LoVo (cell line): ENCODE measurements at places on chromosomes 6 and 20.

GRCh38 chr6:37894585-37894984 lies 75.1 kb downstream of the ZFAND3 start:
- no peak for DNase-seq

- no peak for DNase-seq
These were observed 10.8 kb downstream of the TRIM26 start for GRCh38 chr6:30202366-30202765.

GRCh38 chr20:42376131-42376530 lies 758.0 kb upstream of the CHD6 start:
- no peak for DNase-seq

DNA sequence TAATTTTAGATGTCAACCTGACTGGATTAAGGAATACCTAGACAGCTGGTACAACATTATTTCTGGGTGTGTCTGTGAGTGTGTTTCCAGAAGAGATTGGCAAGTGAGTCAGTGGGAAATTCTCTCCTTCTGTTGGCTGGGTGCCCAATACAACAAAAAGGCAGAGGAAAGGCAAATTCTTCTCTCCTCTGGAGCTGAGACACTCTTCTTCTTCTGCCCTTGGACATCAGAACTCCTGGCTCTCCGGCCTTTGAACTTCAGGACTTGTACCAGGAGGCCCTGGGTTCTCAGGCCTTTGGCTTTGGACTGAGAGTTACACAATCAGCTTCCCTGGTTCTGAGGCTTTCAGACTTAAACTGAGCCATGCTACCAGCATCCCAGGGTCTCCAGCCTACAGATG lies 7.8 kb upstream of the BTN3A1 start:
- peak; percentile 82 for DNase-seq
